AG10803 (cell line): ENCODE measurements at places on chromosomes 5 and 9.

DNA sequence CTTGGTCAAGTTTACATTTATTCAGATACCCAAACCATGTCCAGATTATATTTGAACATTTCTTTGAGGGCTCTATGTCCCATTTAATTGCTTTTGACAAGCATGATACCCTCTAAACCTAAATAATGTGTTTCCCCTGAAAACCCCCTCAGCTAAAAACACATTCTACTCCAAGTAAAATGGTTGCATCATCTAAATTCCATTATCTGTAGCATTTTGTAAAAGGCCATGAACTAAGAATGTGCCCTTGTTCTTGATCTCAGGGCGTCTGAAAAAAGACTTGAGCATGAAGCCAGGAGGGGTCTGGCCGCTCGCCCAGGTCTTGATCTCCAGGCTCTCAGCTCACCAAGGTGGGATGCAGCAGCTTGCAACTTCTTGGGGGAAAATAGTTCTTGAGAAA, 53.5 kb upstream of the ERCC6L2 start:
- DNase-seq: no peak

DNA sequence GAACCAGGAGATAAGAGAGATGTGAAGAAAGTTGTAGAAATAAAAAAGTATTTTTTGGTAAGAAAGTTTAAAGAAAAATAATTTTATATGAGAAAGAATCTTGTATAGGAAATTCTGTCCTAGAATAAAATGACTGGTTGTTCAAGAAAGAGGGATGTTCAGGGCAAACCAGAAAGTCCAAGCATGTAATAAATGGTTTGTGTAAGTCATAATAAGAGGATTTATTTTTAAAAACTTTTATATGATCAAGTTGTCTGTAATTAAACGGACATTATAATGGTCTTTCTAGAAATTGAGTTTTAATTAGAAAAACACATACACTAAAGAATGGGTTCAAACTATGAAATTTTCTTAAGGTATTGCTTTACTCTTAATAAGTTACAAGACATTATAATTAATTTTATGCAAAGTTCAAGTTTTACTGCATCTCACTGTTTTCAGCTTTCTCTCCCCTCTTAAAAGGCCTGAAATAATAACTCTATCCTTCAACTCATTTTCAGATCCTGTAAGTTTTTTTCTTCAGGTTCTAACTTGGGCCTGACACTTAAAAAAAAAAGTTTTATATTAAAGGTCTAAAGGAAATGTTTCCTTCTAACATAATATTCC, 56.1 kb upstream of the ZNF300 start:
- no peak for DNase-seq

DNA sequence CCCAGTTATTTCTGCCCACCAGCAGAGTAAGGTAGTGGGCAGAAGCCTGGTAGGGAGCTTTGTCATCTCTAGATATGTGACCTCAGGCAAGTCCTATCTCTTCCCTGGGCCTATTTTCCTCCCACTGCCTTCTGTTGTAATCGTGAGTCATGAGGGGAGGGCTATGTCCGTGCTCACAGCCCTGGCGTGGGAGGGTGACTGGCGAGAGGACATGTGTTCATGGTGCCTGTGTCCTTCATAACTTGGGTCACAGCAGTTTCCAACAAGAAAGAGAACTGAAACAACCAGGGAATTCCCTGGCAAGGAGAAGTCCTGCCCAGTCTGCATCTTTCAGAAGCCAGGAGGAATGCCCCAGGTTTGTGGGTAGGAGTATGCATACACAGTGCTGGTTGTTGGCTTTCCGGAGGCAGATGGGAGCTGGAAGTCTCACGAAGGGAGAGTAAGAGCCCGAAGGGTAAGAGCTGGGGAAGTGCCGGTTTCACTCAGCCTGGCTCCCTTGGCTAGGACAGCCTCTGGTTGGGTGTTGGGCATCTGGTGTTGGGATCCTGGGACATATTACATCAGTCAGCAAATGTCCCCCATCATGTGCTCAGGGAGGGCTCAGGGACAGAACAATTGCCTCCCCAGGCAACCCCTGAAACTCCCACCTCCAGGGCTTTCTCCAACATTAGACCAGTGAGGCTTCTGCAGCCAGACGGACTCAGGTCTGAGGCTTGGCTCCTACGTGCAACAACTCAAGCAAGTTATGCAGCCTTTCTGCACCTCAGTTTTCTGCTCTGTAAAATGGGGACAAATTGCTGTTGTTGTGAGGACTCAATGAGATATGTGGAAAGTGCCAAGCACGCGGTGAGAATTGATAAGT, 4.3 kb upstream of the TIFAB start:
- DNase-seq: peak; percentile 80

GRCh38 chr5:110092955-110093785, 403.4 kb downstream of the MAN2A1 start:
- no peak for DNase-seq

DNA sequence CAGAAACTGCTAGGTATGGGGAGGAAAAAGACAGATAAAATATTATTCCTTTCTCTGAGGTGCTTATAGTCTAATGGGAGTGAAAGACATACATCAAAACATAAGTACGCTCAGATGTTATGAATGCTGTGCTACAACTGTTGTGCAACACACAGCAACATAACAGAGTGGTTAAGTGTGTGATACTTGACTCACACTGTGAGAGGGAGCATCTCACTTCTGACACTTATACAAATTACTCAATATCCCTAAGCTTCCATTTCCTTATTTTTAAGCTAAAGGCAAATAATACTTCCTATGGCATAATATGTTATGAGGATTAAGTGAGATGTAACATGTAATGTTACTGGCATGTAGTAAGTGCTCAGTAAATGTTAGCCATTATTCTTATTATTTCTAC, 110.6 kb upstream of the FER start:
- DNase-seq: peak; percentile 62

- DNase-seq: no peak
Observed at GRCh38 chr9:82882138-82882537, 180.8 kb downstream of the RASEF start.

- DNase-seq: no peak
Observed at GRCh38 chr9:116039893-116040292, 113.7 kb upstream of the PAPPA start.

DNA sequence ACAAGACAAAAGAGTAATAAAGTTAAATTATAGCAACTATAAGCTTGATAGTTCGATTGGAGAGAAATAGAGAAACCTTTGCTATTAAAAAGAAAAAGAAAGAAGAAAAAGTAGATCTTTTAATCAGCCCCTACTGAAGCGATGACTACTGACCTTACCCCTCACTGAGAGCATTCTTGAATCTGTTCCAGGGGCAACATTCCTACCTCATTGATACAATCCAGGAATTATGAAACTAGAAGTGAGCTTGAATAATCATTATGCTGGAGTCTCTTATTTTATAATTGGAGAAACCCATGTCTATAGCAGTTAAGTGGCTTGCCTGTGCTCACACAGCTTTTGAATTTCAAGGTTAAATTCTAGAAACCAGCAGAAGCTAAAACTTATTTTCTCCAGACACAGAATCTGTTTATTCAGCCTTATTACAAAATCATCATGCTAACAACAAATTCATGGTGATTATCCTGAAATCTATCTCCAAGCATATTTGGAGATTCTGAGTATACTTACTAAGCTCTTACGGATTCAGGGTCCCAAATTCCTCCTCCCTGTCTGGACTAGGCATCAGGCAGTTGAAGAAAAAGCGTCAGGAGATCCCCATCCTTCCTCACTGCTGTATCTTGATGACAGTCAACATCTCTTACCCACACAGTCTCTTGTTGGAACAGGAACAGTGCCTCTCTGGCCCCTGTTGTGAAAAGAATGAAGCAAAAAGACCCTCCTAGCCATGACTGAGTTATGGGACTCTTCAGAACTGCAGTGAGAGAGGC, 547.6 kb upstream of the WWC1 start:
- DNase-seq: peak; percentile 93

GRCh38 chr9:23683611-23684061, 142.4 kb downstream of the ELAVL2 start:
- no peak for DNase-seq

- no peak for DNase-seq
Observed at GRCh38 chr9:136086213-136086881, 8.7 kb downstream of the NACC2 start.

DNA sequence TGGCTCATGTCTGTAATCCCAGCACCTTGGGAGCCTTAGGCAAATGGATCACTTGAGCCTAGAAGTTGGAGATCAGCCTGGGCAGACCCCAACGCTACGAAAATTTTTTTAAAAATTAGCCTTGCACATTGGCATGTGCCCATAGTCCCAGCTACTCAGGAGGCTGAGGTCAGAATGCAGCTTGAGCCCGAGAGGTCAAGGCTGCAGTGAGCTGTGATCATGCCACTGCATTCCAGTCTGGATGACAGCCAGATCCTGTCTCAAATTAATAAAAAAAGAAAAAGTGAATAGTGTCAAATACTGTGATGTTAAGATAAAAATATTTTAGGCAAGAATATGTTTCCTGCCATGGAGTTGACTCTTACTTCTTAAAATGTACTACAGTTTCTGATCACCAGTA, 5.3 kb downstream of the FBN2 start:
- DNase-seq: no peak

GRCh38 chr5:156587012-156587411, 260.0 kb downstream of the SGCD start:
- DNase-seq: no peak
